Left kidney (tissue), 8 donors: ENCODE measurements at places on chromosomes 7 and 10. TPM values are rescaled to one million over a fixed set of nuclear protein-coding genes. Genes with fewer than 3 reads are reported as not detected.

DNA sequence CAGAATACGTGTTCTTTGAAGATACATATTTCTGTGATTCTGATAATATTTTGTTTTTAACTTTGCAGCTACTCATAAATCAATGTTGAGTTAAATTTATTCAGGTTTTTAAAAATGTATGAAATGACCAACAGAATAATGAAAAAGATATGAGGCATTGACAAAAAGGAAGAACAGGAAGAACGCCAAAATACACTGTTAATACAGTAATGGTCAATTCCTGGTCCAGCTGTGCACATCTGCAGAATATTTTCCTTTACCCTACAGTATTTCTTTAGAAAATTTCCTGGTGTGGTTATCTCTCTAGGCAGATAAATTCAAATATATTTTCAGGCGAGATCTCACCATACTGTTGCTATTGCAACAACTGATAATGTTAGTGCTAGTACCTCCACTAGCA is 203.2 kb upstream of the DGKB start:
- DNase-seq, result no peak

DNA sequence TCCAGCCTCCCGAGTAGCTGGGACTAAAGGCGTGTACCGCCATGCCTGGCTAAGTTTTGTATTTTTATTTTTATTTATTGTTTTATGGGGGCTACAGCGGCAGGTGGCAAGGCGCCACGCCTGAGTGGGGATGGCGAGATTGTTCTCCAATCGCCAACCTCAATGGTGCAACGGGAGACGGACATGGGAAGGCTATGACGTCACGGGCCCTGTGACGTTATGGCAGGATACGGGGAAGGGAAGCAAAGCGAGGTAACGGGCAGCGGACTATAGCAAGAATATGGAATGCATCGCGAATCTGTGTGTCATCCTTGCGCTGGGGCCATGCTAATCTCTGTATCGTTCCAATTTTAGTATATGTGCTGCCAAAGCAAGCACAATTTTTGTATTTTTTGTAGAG is 24.8 kb upstream of the FIS1 start:
- DNase-seq, result no peak

DNA sequence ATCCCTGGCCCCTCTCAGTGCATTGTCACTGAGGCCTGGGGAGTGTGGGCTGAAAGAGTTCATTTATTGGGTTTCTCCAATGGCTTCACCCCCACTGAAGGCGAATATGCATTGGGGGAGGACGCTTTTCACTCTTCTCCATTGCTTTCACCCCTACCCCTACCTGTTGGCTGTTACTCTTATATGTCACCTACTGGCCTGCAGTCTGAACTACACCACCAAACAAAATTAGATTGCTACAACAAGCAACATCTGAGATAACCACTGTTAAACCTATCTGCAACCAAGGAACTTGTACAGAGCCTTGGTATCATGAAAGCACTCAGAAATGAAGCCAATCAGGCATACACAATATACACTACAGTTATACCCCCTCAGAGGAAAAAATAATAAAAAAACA is 203.7 kb downstream of the REEP3 start:
- no peak for DNase-seq

DNA sequence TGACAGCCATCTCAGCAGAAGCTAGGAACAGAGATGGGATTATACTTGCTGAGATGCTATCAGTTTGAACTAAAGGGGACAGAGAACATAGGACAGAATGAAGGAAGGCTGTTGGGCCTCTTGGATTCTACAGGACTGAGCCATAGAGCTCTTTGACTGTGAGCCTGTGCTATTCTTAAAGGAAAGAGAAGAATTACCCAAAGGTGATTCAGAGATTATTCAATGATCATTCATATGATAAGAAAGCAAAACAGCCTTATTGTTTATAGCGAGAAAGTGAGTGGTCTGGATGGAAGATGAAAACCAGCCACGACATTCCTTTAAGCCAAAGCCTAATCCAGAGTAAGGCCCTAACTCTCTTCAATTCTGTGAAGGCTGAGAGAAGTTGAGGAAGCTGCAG is 69.7 kb upstream of the NEUROD6 start:
- DNase-seq, result no peak

Gene SPDYE9
- 1.5 TPM for polyA plus RNA-seq
